ENCODE measurements at places on chromosomes 16 and 17. TPM values are rescaled to one million over a fixed set of nuclear protein-coding genes. Genes with fewer than 3 reads are reported as not detected.

- no peak for ATAC-seq
Observed at GRCh38 chr17:59572301-59572924, 7.0 kb downstream of the DHX40 start.

DNA sequence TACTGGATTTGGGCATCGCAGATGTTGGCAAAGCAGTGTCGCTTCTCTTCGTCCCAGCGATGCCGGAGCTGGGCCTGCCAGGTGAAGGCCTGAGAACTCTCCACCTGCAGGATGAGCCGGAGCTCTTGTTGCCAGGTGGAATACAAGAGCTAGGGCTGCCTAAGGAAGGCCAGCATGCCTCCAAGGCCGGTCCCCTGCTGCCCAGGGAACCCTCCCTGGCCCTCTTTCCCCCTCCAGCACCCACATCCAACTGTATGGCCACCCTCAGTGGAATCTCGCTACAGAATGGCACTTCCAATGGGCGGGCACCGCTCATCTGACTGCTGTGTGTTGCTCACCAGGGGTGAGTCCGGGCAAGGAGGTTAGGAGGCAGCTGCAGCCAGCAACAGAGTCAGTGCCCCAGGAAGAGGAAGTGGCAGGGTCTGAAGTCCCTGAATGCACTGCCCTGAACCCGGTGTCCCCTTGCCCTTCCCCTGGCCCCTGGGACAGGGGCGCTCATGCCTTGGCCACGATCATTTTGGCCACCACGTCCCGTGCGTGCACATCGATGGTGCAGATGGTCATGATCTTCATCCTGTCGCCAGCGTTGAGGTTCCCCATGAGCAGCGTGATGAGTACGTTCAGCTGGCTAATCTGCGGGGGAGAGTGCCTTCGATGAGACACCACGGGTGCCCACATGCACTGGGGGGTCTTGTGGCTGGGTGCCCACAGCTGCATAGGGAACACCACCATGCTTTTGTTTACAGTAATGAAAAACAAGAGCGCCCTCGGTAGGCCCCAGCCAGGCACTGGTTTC is 75.8 kb downstream of the DNAH17 start:
- ATAC-seq = no peak

GRCh38 chr16:13300066-13300840 is 398.9 kb downstream of the SHISA9 start:
- ATAC-seq = no peak

DNA sequence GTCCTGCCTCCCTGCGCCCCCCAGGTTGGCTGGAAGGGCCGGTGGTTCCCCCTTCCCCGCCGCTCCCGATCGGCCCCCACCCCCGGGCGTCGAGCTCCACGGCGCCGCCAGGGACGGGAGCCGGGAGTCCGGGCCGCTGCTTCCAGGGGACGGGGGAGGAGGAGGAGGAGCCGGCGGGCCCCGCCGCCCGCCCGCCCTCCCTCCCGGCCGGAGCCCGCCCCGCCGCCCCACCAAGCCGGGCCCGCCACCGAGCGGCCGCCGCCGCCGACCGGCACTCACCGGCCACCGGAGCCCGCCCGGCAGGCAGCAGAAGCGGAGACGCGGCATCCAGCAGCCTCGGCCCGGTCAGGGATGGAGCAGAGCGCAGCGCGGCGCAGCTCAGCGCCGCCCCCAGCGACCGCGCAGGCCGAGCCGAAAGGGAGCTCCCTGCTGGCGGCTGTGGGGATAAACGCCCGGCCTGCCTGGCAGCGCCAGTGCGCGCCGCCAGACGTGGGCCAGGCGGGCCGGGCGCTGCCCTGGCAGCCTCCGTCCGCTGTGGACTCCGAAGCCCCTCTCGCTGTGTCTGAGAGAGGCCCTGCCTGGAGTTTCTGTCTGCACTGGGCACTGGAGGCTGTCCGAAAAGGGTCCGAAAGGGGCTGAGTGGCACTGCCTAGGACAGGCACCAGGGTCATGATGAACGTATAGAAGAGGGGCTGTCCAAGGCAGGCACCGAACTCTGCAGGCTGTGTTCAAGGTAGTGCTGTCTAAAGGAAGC is at the start of gene MYO18A:
MYO18A (minus strand) TSS at position 365 of the 754 bp plus-strand sequence. CDS start 13,458 bp downstream, outside the sequence.
- ATAC-seq = peak; percentile 64

DNA sequence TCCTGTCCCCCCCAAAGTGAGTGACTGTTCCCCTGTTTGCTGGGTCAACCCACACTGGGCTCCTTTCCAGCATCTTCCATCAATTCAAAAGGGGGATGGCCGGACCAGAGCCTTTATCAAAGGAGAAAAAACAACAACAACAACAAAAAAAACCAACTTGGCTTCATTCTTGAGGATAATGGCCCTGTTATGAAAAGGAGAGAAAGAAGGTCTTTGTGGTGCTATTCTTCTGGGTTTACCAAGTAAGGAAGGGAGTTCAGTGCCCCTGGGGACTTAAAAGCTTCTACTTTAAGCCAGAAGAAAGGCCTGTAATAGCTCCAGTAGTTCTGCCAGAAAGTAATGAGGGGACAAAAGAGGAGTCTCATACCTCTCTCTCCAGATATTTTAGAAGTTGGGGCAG is 71.5 kb downstream of the RGS9 start:
- no peak for ATAC-seq

- ATAC-seq = no peak
Observed at GRCh38 chr17:33113276-33113990, 121.8 kb downstream of the SPACA3 start.

DNA sequence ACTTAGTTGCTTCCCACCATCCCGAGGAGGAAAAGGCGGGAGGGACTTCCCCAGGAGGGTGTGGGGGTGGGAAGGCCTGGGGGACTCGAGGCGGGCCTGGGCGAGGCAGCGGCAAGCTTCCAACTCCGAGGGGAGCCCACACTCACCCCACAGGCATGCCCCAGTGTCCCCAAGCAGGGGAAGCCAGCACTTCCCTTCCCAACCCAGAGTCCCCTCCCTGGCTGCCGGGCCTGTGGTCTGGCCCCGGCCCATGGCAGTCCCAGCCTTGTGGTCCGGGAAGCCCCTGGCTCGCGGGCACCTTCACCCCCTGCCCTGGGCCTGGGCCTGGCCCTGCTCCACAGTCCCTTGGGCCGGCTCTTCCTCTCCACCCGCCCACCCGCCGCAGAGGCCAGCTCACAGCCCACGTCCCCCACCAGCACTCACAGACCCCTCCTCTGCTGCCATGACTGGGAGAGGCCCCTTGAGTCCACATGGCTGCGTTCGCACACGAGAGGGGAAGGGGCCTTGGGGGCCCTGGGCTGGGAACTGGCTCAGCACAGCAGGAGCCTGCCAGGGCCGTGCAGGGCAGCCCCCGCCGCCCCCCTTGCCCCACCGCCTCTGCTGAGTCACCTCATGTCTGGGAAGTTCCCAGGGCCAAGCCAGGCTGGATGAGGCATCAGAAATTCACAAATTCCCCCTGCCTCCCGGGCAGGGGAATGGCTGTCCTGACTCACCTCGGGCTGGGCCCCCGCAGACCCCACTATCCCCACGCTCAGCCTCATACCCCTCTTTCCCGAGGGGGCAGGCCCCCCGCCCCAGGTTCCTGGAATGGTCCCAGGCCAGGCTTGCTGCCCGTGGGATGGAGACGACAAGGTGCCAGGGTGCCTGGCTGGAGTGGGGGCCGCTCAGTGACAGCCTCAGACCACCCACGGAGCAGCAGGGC is 27.8 kb downstream of the BAHCC1 start:
- ATAC-seq = peak; percentile 60

GRCh38 chr17:78014646-78015045 is 56.1 kb downstream of the TNRC6C start:
- no peak for ATAC-seq

GRCh38 chr16:48112600-48112999 is 43.2 kb downstream of the ABCC12 start:
- ATAC-seq = no peak

- no peak for ATAC-seq
Observed at GRCh38 chr17:3039736-3040135, 23.7 kb downstream of the OR1D5 start.

DNA sequence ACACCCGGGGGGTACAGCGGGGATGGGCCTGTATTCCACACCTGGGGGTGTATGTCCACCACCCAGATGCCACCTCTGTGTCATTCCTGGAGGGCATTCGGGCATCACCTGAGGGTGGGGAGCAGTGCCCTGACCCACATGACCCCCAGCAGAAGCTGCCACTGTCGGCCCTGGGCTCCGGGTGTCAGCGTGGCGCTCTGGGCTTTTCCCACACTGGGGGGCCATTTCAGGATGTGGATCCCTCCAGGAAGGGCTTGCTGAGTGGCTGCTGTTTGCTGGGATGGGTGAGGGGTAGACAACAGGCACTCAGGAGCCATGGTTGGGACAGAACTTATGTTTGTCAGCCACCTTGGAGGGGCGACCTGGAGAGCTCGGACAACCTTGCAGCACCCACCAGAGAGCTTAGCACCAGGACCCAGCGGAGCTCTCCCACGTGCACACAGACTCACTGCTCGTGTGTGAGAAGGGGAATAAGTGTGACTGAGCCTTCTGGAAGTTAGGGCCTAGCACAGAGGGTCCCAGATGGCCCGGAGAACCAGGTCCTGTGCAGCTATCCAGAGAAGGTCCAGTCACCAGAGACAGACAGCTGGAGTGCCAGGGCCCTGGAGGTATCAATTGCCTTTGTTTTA is 102.7 kb downstream of the METRNL start:
- no peak for ATAC-seq

DNA sequence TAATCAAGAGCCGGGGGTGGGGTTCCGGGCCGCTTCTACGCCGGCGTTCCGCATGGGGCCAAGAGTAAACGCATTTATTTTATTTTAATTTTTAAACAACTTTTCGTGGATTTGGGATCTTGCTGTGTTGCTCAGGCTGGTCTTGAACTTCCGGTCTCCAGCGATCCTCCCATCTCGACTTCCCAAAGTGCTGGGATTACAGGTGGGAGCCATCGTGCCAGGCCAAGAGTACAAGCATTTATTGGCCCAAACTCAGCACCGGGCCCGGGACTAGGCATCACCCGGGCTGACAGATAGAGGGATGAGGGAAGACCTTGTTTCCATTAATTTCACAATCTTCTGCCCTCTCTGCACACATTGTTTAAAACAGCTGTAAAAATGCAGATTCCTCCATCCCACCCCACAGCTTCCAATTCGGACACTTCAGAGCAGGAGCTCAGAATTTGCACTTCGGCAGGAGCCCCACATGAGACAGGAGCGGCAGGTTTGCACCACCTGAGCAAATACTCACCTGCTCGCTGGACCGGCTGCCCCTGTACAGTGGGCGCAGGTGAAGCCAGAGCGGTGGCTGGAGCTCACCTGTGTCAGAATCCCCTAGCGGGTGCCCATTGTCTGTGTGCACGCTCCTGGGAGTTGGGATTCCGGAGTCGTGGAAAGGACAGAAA is 663 bp upstream of the GINS2 start:
- ATAC-seq = peak; percentile 35

GRCh38 chr16:50273888-50274325 is 7.6 kb downstream of the ADCY7 start:
- peak; percentile 26 for ATAC-seq

- ATAC-seq = peak; percentile 48
Observed at GRCh38 chr16:11367483-11367906, 22.2 kb downstream of the RMI2 start.

- no peak for ATAC-seq
Observed at GRCh38 chr17:45775576-45776011, 8.5 kb upstream of the CRHR1 start.

DNA sequence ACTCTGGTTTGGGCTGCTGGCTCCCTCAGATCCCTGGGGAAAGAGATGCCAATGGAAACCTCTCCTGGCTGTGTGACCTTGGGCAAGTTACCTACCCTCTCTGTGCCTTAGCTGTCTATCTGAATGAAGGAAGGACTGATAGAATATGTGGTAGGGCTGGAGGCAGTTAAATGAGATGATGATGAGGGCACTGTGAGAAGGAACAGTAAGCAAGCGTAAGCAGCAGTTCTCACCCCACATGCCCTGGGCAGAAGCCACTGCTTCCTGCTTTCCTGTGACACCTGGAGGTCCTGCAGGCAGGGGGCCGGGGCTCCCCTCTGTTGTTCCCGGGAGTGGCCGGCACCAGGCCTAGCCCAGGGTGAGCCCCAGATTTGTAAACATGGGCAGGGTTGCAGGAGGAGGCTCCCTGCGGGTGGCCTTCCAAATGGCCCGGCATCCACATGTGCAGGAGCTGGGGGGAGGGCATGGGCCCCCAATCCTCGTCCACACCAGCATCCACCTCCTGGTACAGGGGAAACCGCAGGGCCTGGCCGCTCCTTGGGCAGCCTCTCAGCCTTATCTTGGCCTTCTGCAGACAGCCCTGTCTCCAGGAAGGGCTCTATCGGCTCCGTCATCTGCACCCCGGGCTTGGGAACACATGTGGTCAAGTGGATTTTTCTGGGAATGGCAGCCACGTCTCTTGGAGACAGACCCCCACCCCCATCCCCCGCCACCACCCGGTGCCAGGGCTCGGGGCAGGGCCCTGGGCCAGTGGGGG is 235.6 kb upstream of the GSE1 start:
- ATAC-seq = no peak

- ATAC-seq = no peak
Observed at GRCh38 chr16:27868180-27868579, 195.3 kb downstream of the GSG1L start.

GRCh38 chr17:82863383-82863940 is 23.6 kb upstream of the ZNF750 start:
- no peak for ATAC-seq

GRCh38 chr16:77877712-77878347 is 89.5 kb downstream of the VAT1L start:
- ATAC-seq = no peak

DNA sequence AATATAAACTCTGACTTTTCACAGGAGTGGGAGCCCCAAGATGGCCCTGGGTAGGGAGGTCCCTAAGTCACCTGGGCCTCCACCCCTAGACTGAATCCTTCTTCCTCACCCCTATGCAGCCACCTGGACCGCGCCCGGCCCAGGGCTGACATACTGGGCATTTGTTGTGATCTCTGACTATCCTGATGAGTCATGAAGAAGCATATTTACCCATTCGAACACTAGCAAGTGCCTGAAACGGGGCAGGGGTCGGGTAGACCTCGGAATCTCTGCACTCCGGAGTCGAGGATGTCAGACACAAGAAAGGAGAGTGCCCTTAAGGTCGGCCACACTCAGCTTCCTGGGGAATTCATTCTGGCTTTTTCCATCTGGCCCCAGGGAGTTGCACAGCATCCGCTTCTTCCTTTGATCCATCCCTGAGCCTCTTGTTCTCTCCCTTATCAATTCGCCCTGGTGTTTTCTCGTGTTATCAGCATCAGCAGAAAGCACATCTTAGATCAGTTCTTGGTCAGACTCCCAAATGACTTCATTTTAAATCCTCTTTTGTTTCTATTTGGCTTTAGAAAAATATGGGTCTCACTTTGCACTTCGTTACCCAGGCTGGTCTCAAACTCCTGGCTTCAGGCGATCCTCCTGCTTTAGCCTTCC is 10.4 kb downstream of the METTL22 start:
- no peak for ATAC-seq

- ATAC-seq = no peak
Observed at GRCh38 chr17:56596691-56597494, 3.4 kb downstream of the NOG start.

- no peak for ATAC-seq
Observed at GRCh38 chr17:47295874-47296255, 27.9 kb upstream of the EFCAB13 start.

Gene EPOP
- total RNA-seq = 4.9 TPM

Gene MYO15A
- total RNA-seq = 0.44 TPM

Gene GPR142
- total RNA-seq = not detected

Gene TOX3
- 0.60 TPM for total RNA-seq

Gene CLEC16A
- 17.7 TPM for total RNA-seq

Gene KRT20
- 0.20 TPM for total RNA-seq

Gene KRTAP9-4
- total RNA-seq = not detected

Gene SSTR5
- not detected for total RNA-seq

Gene C1QL1
- 0.12 TPM for total RNA-seq

Gene CTRB1
- total RNA-seq = 0.44 TPM

Measured in esophagus mucosa (tissue), 1 donor.